ENCODE measurements at places on chromosomes 5 and 9.

GRCh38 chr5:69270840-69271239 is 36.2 kb downstream of the CDK7 start:
- no peak for DNase-seq

DNA sequence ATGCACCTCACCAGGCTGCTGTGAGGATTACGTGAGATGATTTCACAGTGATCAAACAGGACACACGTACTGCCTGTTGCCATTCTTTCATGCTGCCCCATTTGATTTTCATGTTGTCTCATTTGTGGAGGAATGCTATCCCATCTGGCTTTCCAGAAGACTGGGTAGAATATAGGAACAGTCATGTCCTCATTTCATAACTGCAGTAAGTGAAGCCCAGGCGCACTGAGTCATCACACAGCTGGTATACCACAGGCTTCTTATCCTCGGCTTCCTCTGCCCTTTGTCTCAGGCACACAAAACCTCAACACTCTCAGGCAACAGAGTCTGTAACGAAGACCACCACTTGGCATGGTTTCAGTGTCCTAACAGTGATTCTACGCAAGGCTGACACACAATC is 62.3 kb downstream of the LHFPL2 start:
- no peak for DNase-seq

DNA sequence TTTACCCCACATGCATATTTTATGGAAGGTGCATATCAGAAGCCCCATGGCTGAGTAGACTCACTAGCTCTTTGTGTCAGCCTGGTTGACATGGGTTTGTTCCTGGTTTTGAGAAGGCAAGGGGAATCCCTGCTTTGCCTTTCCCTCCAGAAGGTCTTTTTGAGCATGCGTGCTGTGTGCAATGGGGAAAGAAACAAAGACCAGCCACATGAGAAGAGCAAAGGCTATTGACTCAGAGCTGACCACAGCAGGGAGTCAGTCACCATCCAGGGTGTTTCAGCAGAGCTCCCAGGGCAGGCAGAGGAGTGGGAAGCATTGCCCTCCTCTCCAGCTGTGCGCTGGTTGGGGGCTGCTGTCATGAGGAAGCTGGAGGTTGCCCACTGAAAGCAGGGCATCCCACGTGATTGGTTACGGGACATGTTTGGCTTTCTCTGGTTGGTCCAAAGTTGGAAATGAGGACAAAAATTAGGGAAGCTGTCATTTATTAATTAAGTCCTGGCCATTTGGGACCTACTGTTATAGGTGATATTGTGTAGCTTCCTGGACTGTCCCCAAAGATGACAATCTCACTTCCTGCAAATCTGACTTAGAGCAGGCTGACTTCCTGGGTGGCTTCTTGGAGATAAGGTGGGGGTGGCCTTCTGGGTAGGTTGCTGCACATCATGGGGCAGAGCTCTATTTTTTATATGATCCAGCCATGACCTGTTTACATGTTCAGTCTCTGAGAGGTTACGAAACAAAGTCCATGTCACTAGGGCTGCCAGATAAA is 48.9 kb upstream of the TDRD7 start:
- DNase-seq: no peak

GRCh38 chr5:33854733-33855151 is 37.0 kb downstream of the ADAMTS12 start:
- no peak for DNase-seq

DNA sequence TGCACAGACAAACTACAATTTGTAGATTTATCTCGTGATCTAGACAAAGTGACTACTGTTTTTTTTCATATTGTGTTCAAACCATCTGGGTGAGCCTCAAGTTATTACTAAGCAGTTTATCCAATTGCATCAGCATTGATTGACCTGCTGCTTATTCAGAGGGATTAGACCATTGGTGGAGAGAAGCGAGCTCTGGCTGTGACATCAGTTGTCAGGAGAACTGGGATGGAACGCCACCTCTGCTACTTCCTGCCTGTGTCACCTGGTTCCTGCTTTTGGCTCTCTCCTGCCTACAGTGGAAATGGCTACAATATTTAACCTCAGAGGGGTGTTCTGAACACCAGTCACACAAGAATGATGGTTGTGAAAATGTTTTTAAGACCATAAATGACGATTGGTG is 12.1 kb downstream of the NR4A3 start:
- peak; percentile 21 for DNase-seq

- DNase-seq: no peak
These were observed 154.3 kb downstream of the HMHB1 start for GRCh38 chr5:143966280-143966679.

GRCh38 chr5:177314376-177315342 is 3.0 kb upstream of the MXD3 start:
- DNase-seq: no peak

- no peak for DNase-seq
These were observed 5.5 kb upstream of the LOX start for GRCh38 chr5:122083535-122083934.

GRCh38 chr5:52893105-52893504 is 96.0 kb upstream of the ITGA2 start:
- DNase-seq: no peak

DNA sequence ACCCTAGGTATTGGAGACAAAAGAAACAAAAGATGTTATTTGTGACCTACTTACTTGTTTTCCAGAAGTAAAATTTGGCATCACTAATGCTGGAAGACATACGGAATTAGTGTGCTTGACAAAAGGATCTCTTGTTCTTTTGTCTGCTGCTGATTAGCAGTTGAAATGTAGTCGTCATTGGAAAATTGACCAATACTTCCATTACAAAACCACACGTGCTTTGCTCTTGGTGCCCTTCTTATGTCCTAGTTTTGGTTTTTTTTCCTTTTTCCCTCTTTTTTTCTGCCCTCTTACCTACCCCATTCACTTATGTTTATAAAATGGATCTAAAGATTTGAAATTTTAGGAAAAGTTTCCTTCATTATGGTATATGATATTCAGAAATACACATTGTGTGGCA is 197.4 kb downstream of the FER start:
- DNase-seq: no peak

GRCh38 chr5:154352960-154353548 is 92.7 kb upstream of the SAP30L start:
- no peak for DNase-seq

DNA sequence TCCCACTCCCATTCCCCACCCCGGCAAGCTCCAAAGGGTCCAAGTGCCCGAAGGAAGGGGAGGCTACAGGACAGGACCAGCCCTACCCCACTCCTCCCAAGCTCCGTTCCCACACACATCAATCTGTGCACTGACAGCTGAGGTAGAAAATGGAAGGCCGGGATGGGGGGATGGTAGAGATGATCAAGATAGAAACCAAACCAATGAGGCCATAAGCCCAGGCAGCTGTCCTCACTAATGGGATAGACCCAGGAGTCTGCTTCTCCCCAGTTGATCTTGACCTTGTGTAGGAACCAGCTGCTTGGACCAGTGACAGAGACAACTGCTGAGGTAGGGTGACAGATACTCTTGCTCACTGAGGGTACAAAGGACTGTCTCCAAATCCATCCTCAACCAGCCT is 38.6 kb downstream of the B4GALT1 start:
- peak; percentile 36 for DNase-seq

DNA sequence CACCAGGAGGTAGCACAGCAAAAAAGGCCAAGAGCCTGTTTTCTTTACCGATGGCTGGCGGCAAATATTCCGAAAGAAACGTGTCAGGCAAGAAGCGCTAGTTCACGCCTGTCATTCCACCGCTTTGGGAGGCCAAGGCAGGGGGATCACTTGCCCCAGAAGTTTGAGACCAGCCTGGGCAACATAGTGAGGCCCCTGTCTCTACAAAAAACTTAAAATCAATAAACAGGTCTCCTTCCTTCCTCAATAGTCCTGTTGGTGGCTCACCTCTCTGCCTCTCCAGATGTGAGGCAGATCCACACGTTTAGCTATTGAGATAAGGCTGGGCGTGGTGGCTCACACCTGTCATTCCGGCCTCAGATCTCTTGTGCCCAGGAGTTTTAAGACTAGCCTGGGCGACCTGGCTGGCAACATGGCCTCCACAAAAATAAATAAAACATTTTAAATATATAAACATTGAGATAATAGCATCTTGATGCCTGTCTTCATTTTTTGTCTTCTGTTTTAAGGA is 1.3 kb upstream of the TMEM250 start:
- DNase-seq: no peak

DNA sequence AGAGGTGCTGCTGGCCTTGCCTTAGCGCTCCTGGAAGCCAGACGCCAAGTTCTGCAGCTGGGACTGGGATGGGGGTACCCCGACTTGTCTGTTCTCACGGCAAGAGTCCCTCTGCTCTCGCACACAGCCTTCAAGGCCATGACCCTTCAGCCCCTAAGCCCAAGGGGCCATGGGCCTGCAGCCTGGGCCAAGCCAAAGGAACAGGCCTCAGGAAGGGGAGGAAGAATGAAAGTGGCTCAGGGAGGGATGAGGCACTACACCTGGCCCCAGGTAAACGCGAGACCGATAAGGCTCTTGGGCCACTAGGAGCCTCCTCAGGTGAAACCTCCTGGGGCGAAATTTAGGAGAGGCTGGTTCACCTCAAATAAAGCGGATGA is 3.9 kb downstream of the EBF1 start:
- DNase-seq: peak; percentile 13

- no peak for DNase-seq
These were observed 5.7 kb upstream of the PRXL2C start for GRCh38 chr9:96660692-96661248.

DNA sequence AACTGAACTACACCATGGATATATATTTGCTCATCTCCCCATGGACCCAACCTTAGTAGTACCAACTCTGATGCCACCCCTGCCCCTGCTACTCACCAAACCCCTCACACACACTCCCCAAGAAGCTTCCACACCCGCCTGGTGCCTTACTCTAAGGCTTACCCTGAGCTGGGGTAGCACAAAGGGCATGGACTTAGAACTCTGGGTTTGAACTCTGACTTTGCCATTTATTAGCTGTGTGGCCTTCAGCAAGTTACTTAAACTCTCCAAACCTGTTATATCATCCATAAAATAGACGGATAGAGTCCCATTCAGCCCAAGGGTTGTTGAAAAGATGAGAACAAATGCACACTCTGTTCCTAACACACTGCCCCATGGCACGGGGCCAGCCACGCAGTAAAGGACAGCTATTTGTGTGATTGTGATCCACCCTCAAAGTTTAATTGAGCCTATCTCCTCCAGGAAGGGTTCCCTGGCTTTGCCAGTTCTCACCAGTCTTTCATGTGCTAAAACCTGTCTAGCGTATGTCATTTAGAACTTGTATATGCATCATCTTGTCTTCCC is 111.0 kb downstream of the KLHL3 start:
- no peak for DNase-seq

- no peak for DNase-seq
These were observed 316.6 kb downstream of the SPOCK1 start for GRCh38 chr5:137182576-137182975.

DNA sequence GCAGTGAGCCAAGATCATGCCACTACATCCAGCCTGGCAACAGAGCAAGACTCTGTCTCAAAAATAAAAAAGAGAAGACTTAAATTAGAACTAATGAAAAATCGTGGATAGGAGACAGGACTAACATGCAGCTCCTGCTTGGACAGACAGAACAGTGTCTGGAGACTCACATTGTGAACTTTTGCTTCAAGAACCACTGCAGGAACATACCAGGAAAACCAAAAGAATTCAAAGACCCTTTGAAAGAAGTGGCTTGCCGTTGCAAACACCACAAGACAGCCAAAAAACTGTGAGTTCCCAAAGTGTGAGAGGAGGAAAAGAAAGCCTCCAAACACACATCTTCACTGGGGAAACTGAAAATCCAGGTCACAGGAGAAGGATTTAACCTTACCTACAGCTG is 48.8 kb upstream of the SNAPC3 start:
- DNase-seq: no peak

DNA sequence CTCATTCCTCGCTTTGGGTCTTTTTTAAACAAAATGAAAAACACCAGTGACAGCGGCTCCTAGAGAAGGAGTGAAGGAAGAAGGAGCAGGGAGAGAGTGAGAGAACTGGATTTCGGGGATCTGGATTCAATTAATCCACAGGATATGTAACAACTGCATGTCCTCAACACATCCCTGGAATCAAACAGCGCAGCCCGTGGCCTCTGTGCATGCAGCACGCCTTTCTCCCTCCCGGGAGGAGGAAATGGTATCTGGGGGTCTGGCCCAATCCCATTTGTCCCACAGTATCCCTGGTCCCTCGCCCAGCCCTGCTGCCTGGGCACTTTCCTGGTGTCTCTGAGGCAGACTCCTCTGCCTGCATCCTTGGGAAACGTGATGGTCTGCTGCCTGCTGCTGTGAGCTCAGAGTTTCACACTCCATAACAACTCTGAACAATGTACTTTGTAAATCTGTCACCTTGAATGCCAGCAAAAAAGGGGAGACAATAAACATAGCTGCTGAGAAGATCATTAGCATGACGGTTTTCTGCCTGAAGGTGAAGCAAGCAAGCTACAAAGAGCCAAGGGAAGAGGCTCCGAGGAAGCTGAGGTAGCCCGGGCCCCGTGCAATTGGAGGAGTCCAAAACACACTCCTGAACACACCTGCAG is 56.1 kb downstream of the PTCH1 start:
- peak; percentile 35 for DNase-seq

GRCh38 chr9:133775291-133775690 is 37.1 kb upstream of the SARDH start:
- no peak for DNase-seq

DNA sequence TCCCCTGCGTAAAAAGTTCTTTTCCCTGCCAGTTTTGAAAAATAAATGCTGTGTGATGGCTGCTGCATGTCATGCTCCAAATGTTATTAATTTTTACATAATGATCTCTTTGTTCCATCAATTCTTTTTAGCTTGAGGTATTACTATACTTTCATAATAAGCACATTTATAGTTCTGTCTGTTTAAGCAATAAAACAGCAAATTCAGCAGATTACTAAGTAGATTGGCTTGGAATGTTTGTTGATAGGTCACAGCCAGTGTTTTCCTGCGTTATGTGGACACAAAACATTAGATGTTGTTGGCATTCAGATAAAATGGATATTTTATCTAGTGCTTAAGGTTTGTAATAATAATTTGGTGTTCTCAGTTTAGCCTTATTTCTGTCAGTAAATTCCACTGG is 242.0 kb downstream of the KDM4C start:
- no peak for DNase-seq

GRCh38 chr9:13556656-13557055 is 277.2 kb upstream of the MPDZ start:
- DNase-seq: no peak

DNA sequence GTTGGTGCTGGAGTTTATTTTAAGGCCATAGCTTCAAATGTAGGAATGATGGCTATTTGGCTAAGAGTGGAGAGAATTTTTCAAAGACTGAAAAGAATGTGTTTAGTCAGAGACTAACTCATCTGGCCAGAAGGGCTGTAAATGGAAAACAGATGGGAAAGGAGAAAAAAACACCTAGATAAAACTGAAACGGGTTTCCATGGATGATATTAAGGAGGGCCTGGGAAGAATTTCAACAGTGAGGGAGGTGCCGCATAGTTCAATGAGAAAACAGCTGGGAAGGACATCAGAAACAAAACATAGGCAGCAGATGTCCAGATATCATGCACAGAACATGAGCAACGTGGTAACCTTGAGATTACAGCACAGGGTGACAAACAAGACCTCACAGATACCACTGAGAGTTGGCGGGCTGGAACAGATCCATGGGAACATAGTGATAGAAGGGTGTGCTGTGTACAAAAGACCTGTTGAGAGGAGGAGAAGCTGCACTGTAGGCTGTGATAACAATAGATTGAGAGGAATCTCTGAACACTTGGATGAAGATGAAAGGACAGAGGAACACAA is 31.2 kb upstream of the RAD23B start:
- no peak for DNase-seq

GRCh38 chr5:137718611-137719010 is 17.3 kb downstream of the KLHL3 start:
- no peak for DNase-seq
